ENCODE measurements at places on chromosomes 5 and 9.

- DNase-seq: no peak
Measured at GRCh38 chr9:20369391-20369790, 252.9 kb downstream of the MLLT3 start.

DNA sequence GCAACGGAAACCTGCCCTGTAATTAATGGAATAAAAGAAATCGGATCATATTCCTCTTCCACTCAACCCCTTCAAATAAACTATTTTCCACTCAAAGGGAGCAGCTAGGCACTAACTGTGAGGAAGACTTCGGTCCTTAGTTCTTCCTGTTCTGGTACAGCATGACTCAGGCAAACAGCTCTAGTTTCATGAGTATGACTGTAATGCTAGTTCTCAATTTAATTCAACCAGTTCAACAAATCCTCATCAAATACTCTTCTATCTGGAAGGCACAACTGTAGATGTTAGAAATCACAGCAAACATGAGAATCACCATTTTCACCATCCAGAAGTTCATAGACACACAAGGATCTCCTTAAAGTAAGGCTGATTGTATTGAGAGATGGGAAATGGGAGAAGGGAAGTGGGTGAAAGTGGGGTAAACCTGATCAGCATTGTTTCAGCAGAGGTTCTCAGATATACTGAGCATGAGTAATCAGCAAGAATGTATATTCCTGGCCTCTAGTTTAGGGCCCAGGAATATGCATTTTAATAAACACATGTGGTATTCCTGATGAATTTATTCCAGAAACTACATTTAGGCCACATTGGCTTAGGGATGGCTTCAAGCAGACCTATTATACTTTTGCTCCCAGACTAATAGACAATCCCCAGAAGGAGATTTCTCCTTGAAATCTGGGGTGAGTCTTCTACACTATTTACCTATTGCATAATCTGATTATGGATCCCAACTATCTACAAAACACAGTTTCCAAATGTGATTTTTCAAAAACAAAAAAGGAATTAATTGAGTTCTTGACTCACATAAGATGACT lies 141.1 kb upstream of the SLC12A2 start:
- DNase-seq: no peak

- DNase-seq: no peak
Measured at GRCh38 chr5:151084363-151084762, 3.5 kb upstream of the TNIP1 start.

DNA sequence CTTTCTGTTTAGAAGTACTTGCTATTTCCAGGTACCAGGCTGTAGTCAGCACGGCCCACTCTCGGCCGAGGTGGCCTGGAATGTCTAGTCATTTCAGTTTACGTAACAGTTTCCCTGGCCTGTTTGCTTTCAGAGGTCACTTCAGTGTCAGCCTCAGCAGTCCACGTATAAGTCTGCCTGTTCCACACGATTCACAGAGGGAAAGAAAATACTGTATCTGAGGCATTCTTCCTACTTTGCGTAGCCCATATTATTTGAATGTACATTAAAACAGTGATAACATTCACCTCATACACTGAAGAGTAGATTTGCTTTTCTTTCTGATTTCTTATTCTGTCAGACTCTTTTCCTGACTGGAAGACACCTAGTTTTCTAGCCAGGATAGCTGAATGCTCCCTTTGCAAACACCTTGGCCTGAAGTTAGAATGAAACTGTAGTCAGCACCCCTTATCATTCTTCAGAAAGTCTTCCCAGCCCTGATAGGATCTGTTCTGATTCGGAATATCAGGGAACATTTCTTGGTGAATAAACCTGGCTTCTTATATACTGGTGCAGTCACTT lies 140.9 kb downstream of the AOPEP start:
- no peak for DNase-seq

- DNase-seq: no peak
Measured at GRCh38 chr9:128690684-128691034, 1.6 kb downstream of the SET start.

- DNase-seq: no peak
Measured at GRCh38 chr5:137778772-137779564, 24.8 kb upstream of the HNRNPA0 start.

DNA sequence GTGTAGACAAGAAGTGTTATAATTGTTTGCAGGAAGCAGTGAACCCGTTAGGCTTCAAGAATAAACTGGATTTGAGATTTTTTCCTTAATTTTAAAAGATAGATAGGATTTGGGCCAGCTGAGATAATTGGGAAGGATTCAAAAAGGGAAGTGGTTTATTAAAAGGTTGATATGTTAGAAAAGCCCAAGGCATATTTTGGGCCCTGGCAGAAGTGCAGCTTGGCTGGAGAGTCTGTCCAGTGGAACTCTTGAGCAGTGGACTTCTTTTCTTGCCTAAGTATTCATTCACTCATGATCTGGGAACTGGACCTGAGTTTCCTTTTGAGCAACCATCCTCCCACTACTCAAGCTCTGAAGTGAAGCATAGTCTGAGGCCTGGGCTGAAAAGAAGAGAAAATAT lies 433.4 kb downstream of the ZSWIM6 start:
- no peak for DNase-seq

GRCh38 chr9:135821733-135822373 lies 85.5 kb downstream of the CAMSAP1 start:
- no peak for DNase-seq

DNA sequence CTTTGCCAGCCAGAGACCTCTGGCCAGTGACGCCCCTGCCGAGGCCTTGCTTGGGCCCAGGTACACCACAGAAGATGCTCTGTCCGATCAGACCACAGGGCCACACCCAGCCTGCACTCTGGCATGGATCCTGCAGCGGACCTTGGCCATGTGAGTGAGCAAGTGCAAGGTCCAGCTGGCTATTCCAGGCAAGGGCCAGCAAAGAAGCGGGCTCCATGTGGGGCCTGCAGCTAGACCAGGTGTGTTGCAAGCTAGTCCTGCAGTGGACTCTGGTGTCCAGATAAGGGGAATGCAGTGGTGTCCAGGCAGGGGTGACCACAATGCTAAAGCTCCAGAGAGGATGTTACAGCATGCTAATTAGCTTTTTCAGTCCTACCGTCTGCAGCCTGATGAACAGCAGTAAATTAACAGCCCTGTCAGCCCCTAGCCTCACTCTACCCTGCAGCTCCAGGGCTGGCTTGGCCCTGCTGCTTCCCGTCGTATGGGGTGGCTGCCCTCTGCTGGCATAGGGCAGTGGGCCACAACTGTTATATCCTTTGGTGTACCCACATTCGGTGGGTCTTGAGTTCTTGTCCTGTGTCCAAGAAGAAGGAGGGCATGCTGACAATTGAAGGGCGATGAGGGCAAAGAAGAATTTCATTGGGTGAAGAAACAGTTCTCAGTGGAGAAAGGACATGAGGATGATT lies 284.5 kb upstream of the POU5F2 start:
- DNase-seq: no peak

GRCh38 chr5:113612060-113612496 lies 98.6 kb downstream of the YTHDC2 start:
- DNase-seq: no peak

DNA sequence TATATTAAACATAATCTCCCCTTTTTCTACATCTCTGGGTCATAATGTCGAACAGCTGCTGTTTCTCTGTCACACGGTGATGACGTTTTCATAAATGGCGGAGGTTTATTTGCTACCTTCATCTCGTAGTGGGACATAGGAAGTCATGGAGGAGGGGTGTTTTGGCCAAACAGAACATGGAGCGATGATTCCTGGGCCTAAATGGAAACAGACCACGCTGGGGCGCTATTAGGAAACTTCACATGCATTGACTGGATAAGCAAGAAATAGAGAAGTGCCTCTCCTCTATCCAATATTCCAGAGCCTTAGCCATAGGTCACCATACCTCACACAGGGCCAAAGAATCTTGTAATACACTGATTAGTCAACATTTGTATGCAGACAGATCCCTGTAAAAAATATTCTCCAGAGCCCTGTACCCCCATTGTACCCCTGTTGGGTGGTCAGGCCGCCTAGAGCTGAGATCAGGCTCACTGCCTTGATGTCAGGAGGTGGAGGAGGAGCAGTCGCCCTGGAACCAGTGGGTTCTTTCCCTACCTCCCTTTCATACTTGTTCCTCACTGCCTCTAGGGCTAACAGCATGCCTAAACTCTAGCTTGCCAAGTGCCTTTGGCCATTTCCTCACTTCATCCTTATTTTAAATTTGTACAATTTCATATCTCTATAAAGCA lies 77.8 kb upstream of the SPIN1 start:
- DNase-seq: no peak

- DNase-seq: no peak
Measured at GRCh38 chr5:71621268-71621667, 34.1 kb downstream of the MCCC2 start.

GRCh38 chr5:143495110-143495509 lies 91.6 kb upstream of the NR3C1 start:
- DNase-seq: no peak

- no peak for DNase-seq
Measured at GRCh38 chr5:68071736-68072135, 143.8 kb upstream of the PIK3R1 start.

DNA sequence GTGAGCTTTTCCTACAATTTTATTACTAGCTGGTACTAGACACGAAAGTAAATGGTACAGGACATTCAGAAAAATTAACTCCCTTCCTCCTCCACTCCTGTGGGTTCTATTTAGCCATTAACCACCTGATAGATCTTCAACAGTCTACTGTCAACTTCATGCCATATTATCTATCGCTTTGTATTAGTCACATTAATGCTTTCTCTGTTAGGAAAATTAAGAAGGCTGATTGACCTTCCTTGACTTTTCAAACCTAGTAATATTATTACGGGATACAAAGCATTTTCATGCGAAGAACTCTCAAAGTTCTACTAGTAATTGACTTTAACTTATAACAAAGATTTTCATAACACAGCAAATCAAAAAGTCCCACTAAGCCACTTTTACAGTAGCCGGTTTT lies 1.2 kb downstream of the TEX10 start:
- DNase-seq: no peak

DNA sequence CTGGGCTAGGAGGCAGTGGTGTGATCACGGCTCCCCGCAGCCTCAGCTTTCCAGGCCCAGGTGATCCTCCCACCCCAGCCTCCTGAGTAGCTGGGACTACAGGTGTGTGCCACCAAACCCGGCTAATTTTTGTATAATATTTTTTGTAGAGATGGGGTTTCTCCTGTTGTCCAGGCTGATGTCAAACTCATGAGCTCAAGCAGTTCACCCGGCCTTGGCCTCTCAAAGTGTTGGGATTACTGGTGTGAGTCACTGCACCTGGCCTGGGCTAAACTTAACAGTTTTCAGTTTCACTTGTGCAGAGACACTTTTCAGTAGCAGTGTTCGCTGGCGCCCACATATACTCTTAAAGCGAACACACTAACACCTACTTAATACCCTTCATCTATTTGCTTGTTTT lies 205.6 kb upstream of the ZNF608 start:
- DNase-seq: no peak

DNA sequence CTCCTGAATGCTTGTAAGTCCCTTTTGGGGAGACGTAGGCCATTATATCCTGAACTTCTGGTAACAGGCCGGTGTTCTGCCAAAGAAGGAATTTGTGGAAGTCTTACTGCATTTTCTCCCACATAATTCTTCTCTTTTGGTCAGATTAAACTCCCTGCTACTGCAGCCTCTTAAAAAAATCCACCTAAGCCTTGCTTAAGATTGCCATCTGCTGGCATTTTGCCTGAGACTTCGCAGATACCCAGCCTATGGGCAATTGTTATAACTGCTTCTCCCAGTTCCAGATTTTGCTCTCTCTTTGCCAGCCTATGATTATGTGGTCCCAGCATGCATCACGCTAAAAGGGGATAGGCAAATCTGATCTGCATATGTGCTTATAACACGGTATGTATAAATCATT lies 391.6 kb upstream of the CHD1 start:
- no peak for DNase-seq

- no peak for DNase-seq
Measured at GRCh38 chr9:123176949-123177348, 91.4 kb downstream of the STRBP start.

DNA sequence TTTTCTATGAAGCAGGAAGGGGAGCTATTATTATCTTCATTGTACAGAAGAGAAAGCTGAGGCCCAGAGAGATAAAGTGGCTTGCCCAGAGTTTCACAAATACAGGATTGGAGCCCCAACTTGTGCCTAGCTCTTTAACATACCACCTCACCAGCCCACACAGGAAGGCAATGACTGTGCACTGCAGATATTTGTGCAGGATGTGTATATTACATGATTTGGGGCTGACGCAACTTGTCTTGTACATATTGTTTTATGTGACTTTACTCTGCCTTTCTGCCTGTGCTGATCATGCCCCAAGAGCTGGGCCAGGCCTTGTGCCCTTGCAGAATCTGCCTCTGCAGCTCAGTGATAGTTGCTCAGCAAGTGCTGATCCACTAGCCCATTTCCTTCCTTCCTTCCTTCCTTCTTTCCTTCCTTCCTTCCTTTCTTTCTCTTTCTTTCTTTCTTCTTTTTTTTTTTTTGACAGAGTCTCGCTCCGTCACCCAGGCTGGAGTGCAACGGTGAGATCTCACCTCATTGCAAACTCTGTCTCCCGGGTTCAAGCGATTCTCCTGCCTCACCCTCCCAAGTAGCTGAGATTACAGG lies 106.6 kb upstream of the TBCA start:
- DNase-seq: no peak

DNA sequence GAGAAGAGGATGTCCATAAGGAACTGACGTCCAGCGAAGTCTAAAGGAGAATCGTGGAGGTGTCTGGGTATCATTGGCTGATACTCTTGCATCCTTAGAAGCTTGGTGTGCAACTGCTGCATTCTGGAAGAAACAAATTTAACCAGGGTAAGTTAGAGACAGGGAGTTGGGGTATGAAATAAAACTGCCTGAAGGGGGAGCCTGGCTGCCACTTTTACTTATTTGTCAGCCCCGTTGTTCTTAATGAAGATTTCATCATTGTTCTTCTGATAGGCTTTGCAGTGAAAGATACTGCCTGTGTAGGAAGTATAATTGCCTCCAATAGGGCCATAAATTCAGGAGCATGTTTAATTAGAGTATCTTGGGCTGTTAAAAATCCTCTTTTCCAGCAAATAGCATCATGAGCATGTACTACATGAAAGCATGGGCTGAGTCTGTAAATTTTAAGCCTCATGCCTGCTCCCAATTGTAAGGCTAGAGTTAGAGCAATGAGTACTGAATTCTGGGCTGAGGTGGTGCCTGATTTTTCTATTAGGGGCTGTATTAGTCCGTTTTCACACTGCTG lies 1264.5 kb upstream of the ACO1 start:
- DNase-seq: peak; percentile 37

- DNase-seq: no peak
Measured at GRCh38 chr5:122311961-122312590, at the start of gene SNCAIP. Gene SNCAIP, plus strand, starts transcription at chr5:122312237. Its CDS starts 78,898 bp downstream, at chr5:122391135.

- no peak for DNase-seq
Measured at GRCh38 chr9:73172901-73173215, 21.2 kb downstream of the ANXA1 start.

- DNase-seq: no peak
Measured at GRCh38 chr9:28260330-28260729, 687.0 kb upstream of the C9orf72 start.

- no peak for DNase-seq
Measured at GRCh38 chr5:26104175-26104574, 934.2 kb downstream of the CDH9 start.

GRCh38 chr9:116712781-116713180 lies 25.7 kb downstream of the TRIM32 start:
- no peak for DNase-seq

- no peak for DNase-seq
Measured at GRCh38 chr5:111252799-111253545, 28.8 kb downstream of the CAMK4 start.

- DNase-seq: no peak
Measured at GRCh38 chr9:85157772-85158171, 488.2 kb downstream of the NTRK2 start.
